ENCODE measurements at places on chromosomes 3 and 15.
A peak's percentile ranks its signal among the peaks of the same experiment; 100 is the strongest.

DNA sequence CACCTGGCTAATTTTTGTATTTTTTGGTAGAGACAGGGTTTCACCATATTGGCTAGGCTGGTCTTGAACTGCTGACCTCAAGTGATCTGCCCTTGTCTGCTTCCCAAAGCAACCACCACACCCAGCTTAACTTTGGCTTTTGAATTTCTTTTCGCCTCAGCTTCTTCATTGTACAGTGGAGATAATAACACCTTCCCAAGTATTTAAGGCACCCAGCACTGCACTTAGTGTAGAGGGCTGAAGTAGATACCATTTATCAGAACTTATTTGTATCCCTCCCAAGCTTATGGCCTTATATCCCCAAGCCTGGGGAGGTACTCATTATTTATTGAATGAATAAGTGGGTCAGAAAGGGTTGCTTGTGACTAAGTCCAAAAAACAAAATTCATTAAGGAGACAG, 2.3 kb downstream of the SQOR start:
- DNase-seq = no peak

DNA sequence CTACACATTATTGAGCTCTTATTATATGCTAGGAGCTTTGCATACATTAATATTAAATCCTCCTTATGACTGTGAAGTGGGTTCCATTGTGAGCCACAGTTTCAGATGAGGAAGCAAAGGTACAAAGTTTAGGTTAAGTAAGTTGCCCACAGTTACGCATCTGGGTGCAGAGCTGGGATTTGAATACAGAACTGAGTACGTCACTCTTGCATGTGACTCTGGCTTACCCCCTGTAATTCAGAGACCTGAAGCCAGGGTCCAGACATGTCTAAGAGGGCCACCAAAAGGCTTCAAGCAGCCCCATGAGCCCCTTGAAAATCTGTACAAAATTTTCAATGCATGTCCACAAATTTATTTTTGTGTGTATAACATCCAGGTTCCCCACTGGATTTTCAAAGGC, 71.8 kb downstream of the KLF15 start:
- DNase-seq = no peak

DNA sequence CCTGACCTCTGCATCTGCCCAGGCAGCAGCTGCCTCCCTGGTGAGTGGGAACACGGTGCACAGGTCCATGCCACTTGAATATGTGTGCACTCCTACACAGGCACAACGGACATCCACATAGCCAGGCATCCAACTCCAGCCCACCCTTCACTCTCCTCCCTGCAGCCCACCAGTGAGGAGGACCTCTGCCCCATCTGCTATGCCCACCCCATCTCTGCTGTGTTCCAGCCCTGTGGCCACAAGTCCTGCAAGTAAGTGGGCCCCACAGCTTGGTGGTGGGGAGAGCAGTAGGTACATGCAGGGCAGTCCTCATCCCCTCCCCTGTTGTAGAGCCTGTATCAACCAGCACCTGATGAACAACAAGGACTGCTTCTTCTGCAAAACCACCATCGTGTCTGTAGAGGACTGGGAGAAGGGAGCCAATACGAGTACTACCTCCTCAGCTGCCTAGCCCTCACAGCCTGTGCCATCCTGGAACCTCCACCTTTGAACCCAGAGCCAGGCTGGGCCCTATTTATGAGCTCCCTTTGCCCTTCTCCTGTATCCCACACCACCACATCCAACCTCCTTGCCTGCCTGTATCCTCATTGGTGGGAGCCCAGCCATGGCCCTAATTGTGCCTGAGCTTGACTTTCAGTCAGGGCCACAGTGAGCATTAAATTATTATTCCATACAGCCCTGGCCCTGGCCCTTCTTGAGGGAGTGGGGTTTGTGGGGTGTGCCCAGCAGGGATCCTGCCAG, 1.5 kb upstream of the AMIGO3 start:
- no peak for DNase-seq

DNA sequence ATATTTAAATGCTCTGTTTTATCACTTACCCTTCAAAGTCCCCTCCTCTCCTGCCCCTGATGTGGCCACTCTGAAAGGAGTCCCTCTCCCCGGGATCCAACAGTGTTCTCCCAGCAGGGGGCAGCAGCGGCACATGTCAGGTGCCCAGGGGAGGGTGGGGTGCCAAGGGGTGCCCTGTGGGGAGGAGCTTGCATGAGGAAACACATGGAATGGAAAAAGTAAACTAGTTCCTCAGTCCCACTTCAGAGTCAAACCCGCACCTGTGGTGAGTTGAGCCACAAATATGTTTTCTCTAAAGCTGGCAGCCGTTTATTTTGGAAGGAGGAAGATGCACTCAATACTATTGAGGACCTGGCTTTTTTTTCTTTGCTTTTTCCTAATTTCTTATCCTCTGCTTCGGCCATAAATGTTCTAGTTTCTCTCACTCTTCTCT, 30.1 kb upstream of the NRROS start:
- DNase-seq = peak; percentile 27

- DNase-seq = no peak
Measured at GRCh38 chr15:72792431-72792830, 8.9 kb upstream of the ADPGK start.
